Fibroblast of gingiva (primary cell): ENCODE measurements at places on chromosomes 11 and 22.

DNA sequence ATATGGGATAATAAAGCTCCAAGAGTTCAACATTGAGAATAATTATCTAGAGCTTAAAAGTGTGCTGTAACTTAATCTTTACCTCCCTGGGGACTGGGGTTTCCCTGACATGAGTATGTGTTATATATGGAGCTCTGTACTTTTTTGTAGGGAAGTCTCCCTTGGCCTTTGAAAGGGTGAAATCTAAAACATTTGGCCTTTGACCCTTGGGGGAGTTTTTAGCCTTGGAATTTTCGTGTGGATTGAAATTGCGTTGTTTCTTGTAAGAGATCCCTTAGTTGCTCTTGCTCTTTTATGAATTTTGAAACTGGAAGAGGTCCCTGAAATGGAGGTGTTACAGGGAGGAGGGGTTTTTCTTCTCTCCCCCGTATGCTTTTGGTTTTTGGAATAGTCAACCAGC, 450.0 kb downstream of the NELL1 start:
- DNase-seq, result no peak

DNA sequence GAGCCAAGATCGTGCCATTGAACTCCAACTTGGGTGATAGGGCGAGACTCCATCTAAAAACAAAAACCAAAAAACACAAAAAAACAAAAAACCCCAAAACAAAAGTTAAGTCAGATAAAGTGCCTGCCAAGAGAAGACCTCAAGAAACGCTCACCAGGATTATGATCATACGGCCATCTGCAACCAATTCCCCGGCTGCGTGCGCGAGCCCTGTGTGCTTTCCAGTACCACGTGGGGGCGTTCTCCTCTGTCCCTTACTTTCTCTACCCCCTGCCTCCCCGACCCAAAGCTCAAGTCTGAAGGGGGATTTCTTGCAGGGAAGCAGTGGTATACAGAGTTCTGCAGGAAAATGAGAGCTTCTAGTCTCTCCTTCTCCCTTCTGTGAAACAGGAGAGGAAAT, 10.5 kb upstream of the RPS19BP1 start:
- DNase-seq, result no peak

DNA sequence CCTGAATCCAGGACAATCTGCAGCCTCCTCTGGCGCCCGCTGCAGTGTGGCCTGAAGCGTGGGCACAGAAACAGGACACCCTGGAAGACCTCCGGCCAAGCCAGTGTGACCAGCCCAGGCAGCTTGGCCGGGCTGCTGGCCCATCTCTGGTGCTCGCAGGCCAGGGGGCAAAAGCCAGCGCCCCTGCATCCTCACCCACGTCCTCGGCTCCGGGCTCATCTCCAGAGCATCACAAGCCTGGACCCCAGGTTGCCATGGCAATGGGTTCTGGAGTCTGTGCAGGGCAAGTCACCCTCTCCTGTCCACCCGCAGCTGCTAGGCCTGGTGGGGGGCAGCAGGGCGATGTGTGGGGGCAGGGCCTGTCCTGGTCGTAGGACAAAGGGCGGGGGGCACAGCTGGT, 9.3 kb upstream of the PDGFB start:
- no peak for DNase-seq

DNA sequence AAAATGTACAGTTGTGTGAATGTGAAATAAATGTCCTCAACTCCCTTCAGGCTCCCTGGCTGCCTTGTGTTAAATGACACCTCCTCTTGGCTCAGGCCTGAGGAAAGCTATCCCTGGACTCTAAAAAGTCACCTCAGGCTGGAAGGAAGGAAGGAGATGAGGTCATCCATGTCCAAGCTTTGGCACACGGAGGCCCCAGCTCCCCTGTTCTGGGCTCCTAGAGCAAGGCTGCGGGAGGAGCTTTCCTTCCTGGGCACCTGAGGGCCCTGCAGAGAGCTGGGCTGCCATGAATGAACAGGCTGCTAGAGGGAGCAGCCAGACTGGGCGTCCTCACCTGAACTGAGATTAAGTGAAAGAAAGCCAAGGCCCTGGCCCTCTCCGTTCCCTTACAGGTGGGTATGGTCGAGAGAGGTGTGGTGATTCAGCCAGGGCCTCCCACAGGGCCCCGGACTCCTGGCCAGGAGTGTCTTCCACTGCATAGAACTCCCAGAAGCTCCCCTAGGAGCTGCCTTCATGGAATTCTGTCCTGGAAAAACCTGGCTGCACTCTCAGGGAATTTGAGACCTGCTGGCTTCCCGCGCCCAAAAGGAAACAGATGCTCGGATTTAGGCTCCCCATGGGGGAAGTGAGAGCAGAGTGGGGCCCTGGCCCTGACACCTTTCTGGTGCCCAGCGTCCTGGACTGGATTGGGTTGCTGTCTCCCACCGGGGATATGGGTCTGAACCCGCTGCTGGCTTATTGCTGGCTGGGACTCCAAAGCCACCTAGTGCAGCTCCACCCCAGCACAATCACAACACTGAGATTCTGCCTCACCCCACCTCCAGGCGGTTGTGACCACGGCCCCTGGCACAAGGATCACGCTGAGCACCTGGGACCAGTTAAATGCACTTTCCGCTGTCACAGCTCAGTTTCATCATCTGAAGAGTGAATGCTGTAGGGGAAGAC, 22.2 kb downstream of the MYBPC3 start:
- no peak for DNase-seq

- DNase-seq, result no peak
These were observed 218.1 kb upstream of the SORL1-AS1 start for GRCh38 chr11:121670805-121671282.

- DNase-seq, result no peak
These were observed 745 bp upstream of the FAM118A start for GRCh38 chr22:45308957-45309421.

- peak; percentile 38 for DNase-seq
These were observed 55.9 kb downstream of the LRRC32 start for GRCh38 chr11:76614471-76615179.

- DNase-seq, result no peak
These were observed 85.5 kb downstream of the AMBRA1 start for GRCh38 chr11:46508360-46508759.

GRCh38 chr11:36228689-36229088, 60.5 kb downstream of the COMMD9 start:
- DNase-seq, result peak; percentile 27

DNA sequence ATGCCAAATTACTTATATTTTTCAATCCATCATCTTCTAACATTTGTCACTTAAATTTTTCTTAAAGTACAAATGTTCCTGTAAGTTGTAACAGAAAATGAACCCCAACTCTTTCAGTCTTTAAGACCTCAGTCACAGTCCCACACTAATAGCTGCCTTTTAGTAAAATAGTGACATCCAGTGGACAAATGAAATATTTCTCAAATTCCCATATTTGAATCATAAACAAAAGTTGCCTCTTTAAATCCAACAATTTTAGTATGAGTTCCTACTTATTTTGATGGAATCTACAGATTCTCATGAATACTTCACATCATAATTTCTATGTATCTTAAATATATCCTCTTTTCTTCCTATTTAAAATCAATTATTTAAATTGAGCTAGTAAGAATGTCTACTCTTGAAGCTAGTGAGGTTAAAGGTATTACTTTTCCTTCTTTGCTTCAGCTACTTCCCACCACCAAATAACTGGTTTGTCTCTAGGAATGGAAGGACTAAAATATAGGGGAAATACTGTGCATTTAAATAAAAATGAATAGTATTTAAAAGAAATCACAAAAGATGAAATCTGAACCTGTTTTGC, 9.2 kb downstream of the LIN7C start:
- peak; percentile 8 for DNase-seq

DNA sequence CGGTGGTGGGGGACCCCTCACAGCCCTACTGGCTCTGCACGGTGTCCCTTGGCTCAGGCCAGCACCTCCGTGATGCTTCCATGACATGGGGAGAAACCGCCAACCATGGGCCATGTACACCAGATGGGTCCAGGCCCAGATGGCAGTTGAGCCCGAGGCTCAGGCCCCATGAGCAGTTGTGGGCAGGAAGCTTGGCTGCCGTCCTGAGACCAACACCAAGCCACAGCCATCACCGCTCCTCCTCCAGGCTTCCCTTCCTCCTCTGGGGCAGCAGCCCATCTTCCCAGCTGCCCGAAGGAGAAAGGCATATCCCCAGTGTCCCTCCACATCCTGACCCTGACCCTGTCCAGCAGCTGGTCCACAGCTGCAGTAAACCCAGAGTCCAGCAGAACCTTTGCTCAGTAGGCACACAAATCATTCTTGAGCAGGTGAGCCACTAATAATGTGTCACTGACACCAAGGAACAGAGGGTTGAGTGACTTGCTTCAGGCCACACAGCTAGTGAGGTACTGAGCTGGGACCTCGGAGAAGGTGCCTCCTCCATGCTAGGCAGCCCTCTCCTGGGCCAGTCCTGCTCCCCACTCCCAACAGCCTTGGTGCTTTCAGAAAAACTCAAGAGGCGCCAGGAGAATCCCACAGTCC, 204.9 kb downstream of the CTTN start:
- DNase-seq, result no peak

GRCh38 chr11:43360361-43361032, 1.8 kb downstream of the TTC17 start:
- DNase-seq, result peak; percentile 15

DNA sequence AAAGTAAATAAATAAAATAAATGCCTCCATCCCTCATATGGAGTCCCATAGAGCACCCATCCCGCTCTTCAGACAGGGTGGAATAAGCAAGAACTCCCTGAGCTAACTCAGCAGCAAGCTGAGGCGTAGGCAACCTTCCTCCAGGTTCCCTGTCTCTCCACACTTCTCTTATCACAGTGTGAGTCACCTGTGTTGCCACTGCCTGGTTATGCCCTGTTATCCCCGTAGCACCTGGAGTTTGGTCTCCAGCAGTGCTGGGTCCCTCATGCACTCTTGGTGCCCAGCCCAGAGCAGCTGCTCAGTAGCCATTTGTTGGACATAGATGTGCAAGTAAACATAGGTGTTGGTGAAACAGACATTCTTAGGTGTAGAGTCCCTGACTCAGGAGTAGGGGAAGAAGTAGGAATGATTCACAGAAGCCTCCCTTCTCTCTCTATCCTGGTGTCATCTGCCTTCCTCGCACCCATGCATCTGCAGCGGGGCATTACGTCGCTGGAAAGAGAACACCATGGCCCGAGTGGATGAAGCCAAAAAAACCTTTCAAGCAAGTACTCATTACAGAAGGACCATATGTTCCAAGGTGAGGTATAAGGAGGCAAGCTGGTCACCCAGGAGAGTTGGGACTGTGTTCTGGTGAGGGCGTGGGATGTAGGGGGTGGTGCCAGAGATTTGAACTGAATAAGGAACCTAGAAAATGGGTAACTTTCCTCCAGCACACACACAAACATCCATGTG, 56.0 kb downstream of the PISD start:
- DNase-seq, result no peak

DNA sequence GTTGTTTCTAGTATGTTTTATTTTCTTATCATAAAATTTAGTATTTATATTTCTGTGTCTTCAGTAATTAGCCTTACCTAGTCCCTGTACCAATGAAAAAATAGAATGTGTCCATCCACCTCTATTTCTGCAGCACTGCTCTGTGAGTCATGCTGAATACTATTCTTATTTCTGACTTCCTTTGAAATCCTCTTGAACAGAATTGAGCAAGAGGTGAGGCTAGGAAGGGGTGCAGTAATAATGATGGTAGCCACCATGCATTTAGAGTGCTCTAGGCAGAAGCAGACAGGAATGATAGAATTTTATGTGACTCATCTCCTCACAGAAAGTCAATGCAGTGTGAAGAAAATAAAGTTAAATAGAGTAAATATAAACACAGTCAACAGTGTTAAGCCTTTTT, 60.0 kb downstream of the OR10A6 start:
- DNase-seq, result no peak

GRCh38 chr11:4695442-4695841, 2.2 kb downstream of the OR51E2 start:
- DNase-seq, result no peak

GRCh38 chr11:46490666-46491065, 99.1 kb upstream of the CHRM4 start:
- no peak for DNase-seq

DNA sequence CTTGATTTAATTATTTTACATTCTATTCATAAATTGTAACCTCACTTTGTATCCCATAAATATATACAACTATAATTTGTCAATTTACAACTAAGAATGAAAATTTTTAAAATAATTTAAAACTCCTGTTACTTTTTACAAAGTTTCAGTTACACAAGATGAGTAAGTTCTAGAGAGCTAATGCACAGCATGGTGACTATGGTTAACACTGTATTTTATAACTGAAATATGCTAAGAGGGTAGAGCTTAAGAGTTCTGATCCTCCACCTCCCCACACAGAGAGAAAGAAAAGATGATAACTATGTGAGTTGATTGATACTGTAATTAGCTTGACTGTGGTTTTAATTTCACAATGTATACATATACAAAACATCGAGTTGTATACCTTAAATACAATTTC, 412.5 kb upstream of the DDI1 start:
- DNase-seq, result no peak

- peak; percentile 57 for DNase-seq
These were observed 16.1 kb downstream of the RRAS2 start for GRCh38 chr11:14342906-14343305.

DNA sequence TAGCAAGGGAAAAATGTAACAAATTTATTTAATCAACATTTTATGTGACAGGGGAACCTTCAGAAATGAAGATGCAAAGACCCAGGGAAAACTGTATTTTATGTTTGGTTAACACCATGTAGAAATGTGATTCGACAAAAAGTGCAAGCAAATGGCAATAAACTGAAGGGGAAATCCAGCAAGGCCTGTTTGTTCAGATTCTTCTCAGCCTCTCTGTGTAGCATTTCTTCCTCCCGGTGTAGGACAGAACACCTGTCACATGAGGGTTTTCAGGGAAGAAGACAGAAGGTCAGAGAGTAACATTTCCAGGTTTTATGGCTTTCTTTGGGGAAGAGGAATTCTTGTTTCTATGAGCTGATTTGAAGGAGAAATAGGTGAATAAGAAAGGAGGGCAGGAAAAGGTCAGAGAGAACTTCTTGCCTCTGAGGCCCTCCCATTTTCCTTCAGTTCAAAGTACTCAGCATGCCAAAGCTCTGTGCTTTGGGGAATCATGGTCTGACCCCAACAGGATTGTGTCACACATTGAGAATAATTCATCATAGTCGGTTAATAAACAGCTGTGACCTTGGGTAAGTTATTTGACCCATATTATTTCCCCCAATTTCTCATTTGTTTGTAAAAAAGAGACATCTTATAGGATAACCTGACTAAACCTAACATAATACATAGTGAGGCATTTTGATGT, 45.5 kb upstream of the ME3 start:
- no peak for DNase-seq

DNA sequence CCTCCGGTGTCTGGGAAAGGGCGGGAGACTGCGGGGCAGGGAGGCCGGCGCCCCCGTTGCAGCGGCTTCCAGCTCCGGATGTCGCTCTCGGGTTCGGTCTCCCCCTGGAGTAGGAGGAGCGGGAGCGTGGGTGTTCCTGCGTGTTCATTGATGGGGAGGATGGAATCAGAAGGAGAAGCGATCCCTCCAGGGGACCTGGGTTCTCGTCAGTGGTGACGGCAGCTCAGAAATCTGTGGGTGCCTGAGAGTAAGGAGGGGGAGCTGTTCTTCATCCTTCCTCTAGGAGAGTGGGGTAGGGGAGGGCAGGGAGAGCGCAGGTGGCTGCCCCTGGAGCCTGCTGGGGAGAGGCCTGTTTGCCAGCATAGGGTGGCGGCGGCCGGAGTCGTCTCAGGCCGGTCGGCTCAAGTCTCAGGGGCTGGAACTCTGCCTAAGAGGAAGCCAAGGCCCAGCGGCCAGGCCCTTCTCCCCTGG, 1.1 kb downstream of the UBASH3B start:
- peak; percentile 50 for DNase-seq

- peak; percentile 53 for DNase-seq
These were observed 3.9 kb downstream of the JOSD1 start for GRCh38 chr22:38696606-38697424.
